NCI-H1436 treated with DMSO at 0.1 percent for 48 hours (cell line): ENCODE measurements at places on chromosomes 4 and X.

DNA sequence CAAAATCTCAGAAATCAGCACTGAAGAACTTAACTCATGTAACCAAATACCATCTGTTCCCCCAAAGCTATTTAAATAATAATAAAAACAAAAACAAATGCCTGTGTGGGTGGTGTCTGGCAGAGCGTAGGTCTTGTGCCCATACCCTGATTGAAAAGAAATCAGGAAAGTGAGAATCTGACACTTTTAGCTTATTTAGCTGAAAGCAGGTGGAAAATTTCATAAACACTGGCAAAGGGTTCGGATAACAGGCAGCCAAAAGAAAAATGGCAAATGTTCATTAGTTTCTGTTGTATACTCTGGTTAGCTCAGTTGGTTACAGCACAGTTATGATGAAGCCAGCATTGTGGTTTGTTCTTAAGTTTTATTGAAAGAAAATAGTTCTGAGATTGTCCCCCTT, 48.3 kb downstream of the REPS2 start:
- no peak for DNase-seq

DNA sequence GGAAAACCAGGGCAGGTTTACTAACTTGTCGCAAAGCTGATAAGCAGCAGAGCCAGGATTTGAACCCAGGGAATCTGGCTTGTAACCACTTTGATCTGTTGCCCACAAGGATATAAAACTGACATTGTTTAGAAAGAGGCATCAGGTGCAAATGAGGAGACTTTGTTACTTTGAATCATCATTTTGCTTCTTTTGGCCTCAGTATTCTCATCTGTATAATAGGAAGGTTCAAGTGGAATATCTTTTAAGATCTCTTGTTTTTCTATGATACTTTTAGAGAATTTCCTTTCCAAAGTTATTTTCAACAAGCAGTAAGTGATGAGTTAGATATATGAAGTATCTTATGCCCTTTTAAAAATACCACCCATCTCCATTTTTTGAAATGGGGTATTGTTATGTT, 57.8 kb upstream of the NAP1L5 start:
- DNase-seq, result no peak

GRCh38 chr4:158949099-158949498, 153.8 kb upstream of the RAPGEF2 start:
- no peak for DNase-seq

- no peak for DNase-seq
Observed at GRCh38 chr4:173502282-173502681, 27.7 kb downstream of the HAND2 start.

- no peak for DNase-seq
Observed at GRCh38 chr4:53854991-53855568, 209.3 kb downstream of the CHIC2 start.

GRCh38 chr4:110347805-110348204, 128.2 kb upstream of the ENPEP start:
- DNase-seq, result no peak

DNA sequence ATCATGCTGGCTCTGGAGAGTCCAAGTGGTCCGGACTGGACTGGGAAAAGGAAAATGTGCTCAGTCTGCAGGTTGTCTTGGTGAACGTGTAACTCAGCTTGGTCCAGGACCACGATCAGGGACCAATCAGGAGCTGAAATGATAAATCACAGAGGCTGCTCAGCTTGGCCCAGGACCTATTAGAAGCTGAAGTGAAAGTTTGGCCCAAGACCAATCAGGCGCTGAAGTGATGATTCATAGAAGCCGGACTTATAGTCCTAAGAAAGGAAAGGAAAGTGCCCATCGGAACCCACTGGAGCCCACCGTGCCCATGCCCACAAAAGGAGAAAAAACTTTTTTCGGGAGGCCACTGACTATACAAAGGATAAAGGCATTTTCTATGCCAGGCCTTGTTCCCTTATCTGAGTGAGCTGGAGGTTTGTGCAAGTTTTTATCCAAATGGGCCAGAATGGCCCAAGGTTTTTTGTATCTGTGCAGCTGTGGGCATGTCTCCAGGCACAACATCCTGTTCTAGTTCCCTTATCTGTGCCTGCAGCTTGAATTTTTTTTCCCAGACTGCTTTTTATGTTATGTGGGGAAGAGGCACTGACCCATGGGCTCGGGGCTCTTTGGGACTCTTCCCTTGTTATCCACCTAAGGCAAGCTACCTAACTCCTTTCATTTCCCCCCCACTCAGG, 194.4 kb downstream of the FAM133A start:
- DNase-seq, result no peak

DNA sequence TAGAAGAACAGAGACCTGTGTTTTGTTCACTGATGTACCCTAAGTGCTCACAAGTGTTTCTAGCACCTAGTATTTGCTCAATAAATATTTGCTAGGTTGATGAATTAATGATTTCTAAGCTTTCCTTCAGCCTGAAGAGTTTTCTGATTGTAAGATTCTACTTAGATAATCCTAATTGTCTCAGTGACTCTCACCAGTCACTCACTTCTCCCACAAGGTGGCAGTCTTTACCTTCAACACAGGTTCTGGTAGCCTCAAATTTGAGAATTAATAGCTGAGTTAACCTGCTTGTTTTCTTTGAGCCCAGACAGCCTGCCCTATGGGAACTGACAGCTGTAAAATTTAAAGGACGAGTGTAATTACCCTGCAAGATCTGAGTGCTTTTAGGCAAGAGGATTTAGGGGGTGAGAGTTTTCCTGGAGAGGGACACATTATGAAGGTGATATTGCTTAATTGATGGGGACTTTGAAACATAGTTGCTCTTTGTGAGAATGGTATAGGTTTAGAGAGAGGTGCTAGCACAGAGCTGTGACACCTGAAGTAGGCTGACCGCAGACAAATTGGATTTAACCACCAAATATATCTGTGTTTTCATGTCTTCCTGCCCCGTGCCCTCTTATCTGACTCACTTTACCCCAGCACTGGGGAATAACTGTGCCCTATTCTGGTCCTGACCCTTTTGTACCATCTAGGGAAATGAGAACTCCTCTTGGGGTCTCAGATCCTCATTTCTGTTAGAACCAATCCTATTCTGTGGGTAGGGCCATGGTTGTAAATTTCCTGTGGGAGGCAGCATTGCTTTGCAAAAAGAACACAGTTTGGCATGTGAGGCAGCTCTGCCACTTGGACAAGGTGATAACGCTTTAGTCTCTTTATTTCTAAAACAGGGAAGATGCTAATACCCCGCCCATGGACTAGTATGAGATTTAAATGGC, 27.7 kb downstream of the CD38 start:
- DNase-seq, result no peak

DNA sequence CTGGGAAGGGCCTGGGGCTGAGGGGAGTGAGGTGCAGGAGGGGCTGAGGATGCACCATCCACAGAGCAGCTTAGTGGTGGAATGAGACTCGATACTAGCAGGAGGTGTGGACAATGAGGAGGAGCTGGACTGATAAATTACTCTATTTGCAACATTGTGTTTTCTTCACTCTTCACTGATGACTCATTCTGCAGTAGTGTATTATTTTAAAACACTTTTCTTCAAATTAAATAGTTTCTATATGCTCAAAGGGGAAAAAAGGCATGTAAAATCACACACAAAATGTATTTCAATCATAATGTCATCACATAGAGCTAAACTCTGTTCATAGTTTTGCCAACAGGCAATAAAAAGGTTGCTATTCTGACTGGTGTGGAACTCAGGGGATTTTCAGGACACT, 467.0 kb upstream of the CTSO start:
- no peak for DNase-seq

DNA sequence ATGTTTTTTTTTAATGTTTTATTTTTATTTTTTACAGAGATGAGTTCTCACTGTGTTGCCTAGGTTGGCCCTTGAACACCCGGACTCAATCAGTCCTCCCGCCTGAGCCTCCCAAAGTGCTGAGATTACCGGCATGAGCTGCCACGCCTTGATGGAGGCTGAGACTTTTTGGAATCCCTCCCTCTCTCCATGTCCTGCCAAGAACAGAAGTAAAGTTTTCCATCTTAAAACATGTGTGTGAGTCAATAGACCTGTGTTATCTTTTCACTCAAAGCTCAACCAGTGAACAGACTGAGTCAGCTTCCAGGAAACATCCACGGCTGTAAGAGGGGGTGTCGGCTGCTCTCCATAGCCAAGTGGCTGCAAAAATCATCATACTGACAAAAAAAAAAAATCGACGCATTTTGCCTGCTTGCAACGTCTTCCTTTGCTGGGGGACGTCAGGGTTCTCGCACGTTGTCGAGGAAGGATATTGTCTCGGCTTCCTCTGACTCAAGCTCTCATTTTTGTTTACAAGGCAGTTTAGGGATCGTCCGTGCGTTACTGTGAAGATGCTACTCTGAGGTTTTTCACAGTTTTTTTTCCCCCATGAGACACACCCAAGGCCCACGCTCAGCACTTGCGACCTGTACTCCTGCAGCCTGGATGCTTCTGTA, 10.0 kb upstream of the ASMTL start:
- DNase-seq, result no peak

- DNase-seq, result no peak
Observed at GRCh38 chr4:165879641-165880040, 6.6 kb downstream of the TLL1 start.

DNA sequence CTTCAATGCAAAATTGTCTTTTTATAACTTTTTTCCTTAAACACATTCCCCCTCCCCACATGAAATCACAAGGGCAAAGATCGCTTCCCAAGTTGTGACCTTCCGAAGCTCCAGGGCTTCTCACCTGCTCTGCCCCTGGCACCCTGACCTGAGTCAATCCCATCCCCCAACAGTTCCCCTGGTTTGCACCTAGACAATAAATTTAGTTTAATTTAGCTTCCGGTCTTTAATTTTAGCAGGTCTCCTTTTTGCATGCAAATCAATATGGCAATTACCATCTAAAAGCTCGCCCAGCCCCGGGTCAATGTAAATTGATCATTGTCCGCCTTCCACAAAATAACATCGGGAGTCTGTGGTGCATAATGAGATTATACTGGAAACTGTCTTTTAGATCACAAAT, 6.8 kb downstream of the BCOR start:
- DNase-seq, result no peak

DNA sequence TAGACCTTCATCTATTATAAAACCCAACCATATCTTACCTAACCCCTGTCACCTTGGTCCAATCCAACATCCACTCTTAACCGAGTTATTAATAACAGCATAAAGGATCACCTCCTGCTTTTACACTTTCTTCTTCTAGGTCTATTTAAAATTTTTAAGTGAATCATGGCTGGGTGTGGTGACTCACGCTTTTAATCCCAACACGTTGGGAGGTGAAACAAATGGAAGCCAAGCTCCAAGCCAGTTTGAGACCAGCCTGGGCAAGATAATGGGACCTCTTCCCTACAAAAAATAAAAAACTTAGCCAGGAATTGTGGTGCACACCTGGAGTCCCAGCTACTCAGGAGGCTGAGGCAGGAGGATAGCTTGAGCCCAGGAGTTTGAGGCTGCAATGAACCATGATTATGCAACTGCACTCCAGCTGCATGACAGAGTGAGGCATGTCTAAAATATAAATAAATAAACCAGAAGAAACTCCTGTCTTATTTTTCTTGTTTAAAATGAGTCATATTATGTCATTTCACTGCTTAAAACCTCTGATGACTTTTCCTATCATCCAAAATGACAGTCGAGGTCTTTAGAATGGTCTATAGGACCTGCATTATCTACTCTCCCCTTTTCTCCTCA, 188.4 kb downstream of the GASK1B start:
- no peak for DNase-seq

- DNase-seq, result peak; percentile 80
Observed at GRCh38 chrX:135521405-135522131, 1.1 kb downstream of the INTS6L start.

DNA sequence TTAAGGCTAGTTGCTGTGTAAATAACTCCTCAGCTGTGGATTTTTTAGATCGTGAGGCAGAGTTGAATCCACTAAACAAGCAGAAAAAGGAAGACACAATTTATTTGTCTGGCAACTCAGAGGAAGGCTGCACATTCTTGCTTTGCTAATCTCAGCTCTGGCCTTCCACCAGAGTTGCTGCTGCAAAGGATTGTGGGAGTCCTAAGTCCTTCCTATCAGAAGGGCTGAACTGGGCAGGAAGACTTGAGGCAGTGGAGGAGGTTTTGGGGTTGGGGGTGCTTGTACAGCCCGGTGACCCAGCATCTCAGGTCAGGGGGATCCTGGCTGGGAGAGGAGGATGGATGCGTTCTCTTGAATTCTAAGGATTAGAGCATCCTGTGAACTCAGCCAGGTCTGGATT, 11.0 kb upstream of the VSIG1 start:
- DNase-seq, result no peak

DNA sequence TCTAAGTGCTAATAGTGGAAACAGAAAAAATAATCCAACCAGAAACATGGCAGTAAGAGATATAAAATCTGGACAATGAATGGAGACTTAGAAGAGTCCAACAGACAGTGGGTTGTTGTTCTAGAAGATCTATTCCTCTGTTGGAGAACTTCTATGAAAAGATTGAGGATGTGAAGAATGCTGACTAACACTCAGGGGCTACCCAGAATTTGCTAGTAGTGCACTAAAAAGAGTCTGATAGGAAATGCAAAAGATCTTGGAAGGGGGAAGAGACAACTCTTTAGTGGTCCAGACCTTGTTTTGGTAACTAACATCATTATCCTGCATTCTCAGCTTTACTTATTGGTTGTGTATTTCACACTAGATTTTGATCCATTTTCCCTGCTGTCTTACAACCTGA, 77.9 kb downstream of the SMARCA1 start:
- no peak for DNase-seq

DNA sequence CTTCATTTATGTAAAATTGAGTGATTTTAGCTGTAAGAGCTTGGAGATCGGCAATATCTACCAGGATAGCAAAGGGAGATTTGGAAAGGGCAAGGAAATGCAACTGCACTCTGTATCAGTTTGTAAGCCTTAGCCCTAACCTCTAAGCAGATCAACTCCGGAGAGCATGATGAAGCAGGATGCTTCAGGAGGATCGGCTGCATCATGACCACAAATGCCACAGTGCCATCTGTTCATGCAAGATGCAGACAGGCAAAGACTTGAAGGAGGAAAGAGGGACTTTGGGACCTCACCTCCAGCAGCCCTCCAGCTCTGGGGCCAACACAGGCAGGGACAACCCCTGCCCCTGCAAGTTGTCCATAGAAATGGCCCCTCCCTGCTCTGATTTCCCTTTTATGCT, 377.6 kb upstream of the GATB start:
- DNase-seq, result no peak

DNA sequence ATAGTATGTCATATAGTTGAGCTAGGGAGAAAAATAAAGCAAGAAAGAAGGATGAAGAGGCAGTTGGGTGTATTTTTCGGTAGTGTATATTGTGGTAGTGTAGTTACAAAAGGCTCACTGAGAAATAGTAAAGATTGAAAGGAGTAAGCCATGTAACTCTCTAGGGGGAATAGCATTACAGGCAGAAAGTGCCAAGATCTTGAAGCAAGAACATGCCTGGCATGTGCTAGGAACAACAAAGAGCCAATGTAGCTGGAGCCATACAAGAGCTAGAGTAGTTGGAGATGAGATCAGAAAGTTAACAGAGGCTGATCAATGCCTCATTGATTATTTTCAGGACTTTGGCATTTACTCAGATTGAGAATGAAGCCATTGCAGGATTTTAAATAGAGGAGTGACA, 3.0 kb downstream of the ABCE1 start:
- no peak for DNase-seq

- no peak for DNase-seq
Observed at GRCh38 chrX:129650183-129650689, 4.5 kb downstream of the APLN start.

GRCh38 chr4:185896817-185897488, 85.0 kb upstream of the SORBS2 start:
- DNase-seq, result no peak
